ENCODE measurements at places on chromosomes 12 and 14. TPM values are rescaled to one million over a fixed set of nuclear protein-coding genes. Genes with fewer than 3 reads are reported as not detected.

SLC25A21 gene
- 3.3 TPM for total RNA-seq

GRCh38 chr12:128267131-128267622, at the start of gene TMEM132C:
TSS of gene TMEM132C (plus strand) at chr12:128267170. CDS start at chr12:128267403, 233 bp downstream.
- H3K4me3 ChIP-seq, result peak within 1 kb of the TSS; percentile 46
- DNase-seq, result no peak
- no peak within 1 kb of the TSS for H3K27ac ChIP-seq
- no peaks in the 10 kb centered on the region for H3K36me3 ChIP-seq
- peaks cover 7% of the 10 kb centered on the region for H3K27me3 ChIP-seq

DNA sequence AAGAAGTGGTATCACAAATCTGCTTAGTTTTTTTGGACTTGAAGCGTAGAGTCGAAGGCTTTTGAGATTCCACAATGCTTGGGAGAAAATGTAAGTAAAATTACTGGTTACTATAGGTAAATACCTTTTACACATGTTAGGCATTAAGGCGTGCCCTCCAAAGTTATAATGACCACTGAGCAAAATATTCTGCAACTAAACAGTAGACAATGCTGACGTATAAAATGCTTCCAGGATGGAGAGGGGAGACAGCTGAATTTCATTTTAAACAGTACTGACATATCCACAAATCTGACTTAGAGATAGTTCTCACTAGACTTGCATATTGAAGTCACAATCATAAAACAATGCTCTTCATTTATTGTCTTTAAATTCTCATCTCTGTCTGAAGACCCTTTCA, 144.5 kb upstream of the DCN start:
- no peaks in the 10 kb centered on the region for H3K27me3 ChIP-seq
- no peaks in the 10 kb centered on the region for H3K36me3 ChIP-seq
- H3K4me1 ChIP-seq, result no peaks in the 10 kb centered on the region
- no peak for DNase-seq
- H3K4me3 ChIP-seq, result peak overlapping the region; percentile 3

DNA sequence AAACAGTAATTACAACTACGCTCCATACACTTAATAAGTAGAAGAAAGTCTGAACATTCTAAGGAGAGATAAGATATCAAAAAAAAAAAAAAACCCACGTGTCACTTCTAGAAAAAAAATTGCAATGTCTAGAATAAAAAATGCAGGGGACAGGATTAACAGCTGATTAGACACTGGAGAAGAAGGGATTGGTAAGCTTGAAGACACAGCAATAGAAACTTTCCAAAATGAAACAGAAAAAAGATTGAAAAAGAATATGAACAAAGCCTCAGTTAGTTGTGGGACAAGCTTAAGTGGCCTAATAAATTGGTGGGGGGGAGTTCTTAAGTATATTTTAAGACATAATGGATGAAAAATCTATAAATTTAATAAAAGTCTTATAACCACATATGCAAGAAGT, 105.5 kb downstream of the PTPRR start:
- H3K4me1 ChIP-seq, result no peaks in the 10 kb centered on the region
- H3K36me3 ChIP-seq, result no peaks in the 10 kb centered on the region
- H3K27me3 ChIP-seq, result no peaks in the 10 kb centered on the region
- DNase-seq, result no peak

CISTR gene
- not detected for total RNA-seq

DNA sequence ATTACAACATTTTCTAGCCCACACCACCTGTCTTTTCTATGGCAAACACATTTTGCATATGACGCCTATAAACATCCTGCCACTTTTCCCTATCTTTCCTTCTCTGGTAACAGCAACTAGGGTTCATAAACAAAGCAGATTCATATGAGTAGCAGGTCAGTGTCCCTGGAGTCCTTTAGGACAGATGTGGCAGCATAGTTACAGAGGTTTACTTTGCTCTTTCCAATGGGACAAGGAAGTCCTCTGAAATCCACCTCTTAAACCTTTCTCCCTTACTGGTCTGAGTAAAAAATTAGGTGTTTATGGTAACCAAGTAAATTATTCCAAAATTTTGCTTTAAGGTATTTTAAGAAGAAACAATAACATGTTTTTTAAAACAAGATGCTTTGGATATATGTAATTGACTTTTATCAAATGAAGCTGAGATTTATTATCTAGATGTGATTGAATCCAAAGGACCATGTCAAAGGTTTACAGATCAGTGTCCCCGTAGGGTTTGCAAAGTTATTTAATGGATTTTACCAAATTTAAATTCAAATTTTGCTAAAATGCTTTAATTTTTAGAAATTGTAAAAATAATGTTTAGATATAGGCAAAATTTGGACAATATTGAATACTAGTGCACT, 79.2 kb upstream of the PAWR start:
- no peak overlapping the region for H3K4me3 ChIP-seq
- peaks cover 3% of the 10 kb centered on the region for H3K4me1 ChIP-seq
- H3K36me3 ChIP-seq, result peaks cover 24% of the 10 kb centered on the region
- no peak for DNase-seq
- no peak overlapping the region for H3K27ac ChIP-seq

DNA sequence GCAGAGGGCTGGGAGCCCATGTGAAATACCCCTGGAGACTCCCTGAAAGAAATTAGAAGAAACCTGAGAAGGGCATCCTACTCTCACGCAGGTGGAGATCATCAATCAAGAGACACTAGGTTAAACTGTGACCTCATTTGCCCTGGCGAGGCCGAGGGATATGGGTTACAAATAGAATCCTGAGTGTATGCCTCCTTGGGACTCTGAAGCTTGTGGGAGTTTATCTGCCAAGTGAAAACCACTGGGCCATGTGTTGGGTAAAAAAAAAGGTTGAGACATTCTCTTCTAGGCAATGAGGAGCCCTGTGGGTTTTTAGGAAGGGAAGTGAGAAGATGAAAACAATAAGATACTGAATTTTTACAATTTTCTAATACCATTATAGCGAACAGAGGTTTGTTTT, 160.7 kb upstream of the ARID2 start:
- peak; percentile 78 for DNase-seq
- H3K27me3 ChIP-seq, result no peaks in the 10 kb centered on the region
- no peaks in the 10 kb centered on the region for H3K4me1 ChIP-seq
- no peak overlapping the region for H3K4me3 ChIP-seq
- H3K27ac ChIP-seq, result no peak overlapping the region

GRCh38 chr14:54818201-54819133, 84.2 kb downstream of the GCH1 start:
- no peaks in the 10 kb centered on the region for H3K27me3 ChIP-seq
- no peak overlapping the region for H3K4me3 ChIP-seq
- H3K4me1 ChIP-seq, result no peaks in the 10 kb centered on the region
- DNase-seq, result no peak

DNA sequence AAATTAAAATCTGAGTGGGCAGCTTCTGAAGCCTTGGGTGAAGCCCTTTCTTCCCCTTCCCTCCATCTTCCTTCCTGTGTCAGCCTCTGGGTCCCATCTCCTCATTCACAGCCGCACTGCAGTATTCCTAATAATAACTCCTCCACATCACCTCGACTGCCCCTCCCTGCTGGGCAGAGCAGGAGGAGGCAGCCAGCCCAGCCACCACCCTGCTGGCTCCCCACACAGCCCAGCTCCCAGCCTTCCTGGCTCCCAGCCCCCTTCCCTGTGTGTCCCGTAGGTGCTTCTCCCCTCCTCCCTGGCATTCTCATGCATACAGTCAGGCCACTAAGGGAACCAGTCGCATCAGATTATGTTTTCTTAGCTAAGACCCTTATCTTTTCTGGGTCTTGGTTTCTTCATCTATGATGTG, 3.7 kb downstream of the IFFO1 start:
- H3K27me3 ChIP-seq, result no peaks in the 10 kb centered on the region
- peaks cover 95% of the 10 kb centered on the region for H3K4me1 ChIP-seq
- no peak for DNase-seq
- peak overlapping the region; percentile 44 for H3K4me3 ChIP-seq
- peaks cover 31% of the 10 kb centered on the region for H3K36me3 ChIP-seq
- peak overlapping the region; percentile 93 for H3K27ac ChIP-seq

ZNF140 gene
- total RNA-seq, result 13.8 TPM

GRCh38 chr12:57518920-57519795, 1.2 kb downstream of the DDIT3 start:
- peak overlapping the region; percentile 78 for H3K4me3 ChIP-seq
- H3K36me3 ChIP-seq, result peaks cover 31% of the 10 kb centered on the region
- DNase-seq, result no peak
- H3K4me1 ChIP-seq, result peaks cover 50% of the 10 kb centered on the region

OR4N2 gene
- total RNA-seq, result not detected

- DNase-seq, result no peak
- no peak overlapping the region for H3K4me3 ChIP-seq
- H3K36me3 ChIP-seq, result no peaks in the 10 kb centered on the region
- H3K27me3 ChIP-seq, result no peaks in the 10 kb centered on the region
Observed at GRCh38 chr12:21695986-21696385, 38.3 kb upstream of the LDHB start.

DNA sequence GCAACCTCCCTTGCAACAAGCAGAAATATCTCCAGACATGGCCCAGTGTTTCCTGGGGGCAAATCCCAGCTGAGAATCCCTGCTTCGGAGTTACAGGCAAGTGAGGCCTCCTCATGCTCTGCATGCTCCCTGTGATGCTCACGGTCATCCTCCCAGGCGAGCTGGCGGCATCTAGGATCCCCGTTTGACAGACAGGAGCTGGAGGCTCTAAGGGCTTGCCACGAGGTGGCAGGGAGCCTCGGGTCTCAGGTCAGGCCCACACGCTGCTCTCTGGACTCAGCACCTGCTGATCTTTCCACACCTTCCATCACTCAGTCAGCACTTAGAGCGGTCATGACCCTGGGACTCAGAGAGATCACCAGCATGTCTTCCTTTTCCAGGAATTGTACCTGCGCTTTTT, 79.8 kb downstream of the CCDC92 start:
- peaks cover 35% of the 10 kb centered on the region for H3K27me3 ChIP-seq
- DNase-seq, result no peak
- no peak overlapping the region for H3K4me3 ChIP-seq
- H3K27ac ChIP-seq, result no peak overlapping the region
- H3K4me1 ChIP-seq, result no peaks in the 10 kb centered on the region
- H3K36me3 ChIP-seq, result no peaks in the 10 kb centered on the region

- no peak for DNase-seq
- H3K4me1 ChIP-seq, result no peaks in the 10 kb centered on the region
- H3K27ac ChIP-seq, result no peak overlapping the region
- H3K27me3 ChIP-seq, result no peaks in the 10 kb centered on the region
Observed at GRCh38 chr14:96243785-96244184, 12.2 kb upstream of the BDKRB1 start.

- H3K27ac ChIP-seq, result peak overlapping the region; percentile 95
- peaks cover 39% of the 10 kb centered on the region for H3K4me1 ChIP-seq
- H3K36me3 ChIP-seq, result no peaks in the 10 kb centered on the region
- no peaks in the 10 kb centered on the region for H3K27me3 ChIP-seq
- no peak for DNase-seq
- peak overlapping the region; percentile 71 for H3K4me3 ChIP-seq
Observed at GRCh38 chr14:90383731-90384542, 12.9 kb upstream of the CALM1 start.

DNA sequence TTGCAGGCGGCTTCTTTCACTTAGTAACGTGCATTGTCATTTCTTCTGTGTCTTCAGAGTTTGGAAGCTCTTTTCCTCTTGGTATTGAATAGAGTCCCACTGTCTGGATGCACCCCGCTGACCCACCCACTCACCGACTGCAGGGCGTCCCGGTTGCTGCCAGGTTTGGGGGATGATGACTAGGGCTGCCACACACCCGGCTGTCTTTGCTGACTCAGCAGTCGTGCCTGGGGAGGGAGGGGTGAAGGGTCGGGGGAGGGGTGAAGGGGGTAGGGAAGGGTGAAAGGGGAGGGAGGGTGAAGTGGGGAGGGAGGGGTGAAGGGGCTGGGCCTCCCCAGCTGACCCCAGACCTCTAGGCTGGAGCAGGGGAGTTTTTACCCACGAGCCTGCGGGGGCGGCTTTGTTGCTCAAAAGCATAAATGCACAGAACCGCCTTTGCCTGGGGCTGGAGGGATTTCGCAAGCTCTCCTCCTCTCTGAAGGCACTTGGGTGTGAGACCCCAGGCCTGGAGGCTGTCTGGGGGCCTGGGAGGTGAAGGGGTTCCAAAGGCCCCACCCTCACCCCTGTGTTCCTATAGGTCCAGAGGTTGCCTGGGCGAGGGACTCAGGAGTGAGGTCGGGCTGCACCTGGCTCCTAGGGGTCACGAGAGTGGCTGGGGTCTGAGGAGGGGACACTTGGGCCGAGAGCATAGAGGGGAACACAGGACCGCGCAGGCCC, 31.3 kb upstream of the ULK1 start:
- H3K36me3 ChIP-seq, result no peaks in the 10 kb centered on the region
- no peak for DNase-seq
- no peak overlapping the region for H3K27ac ChIP-seq

CHURC1 gene
- 106 TPM for total RNA-seq

DNA sequence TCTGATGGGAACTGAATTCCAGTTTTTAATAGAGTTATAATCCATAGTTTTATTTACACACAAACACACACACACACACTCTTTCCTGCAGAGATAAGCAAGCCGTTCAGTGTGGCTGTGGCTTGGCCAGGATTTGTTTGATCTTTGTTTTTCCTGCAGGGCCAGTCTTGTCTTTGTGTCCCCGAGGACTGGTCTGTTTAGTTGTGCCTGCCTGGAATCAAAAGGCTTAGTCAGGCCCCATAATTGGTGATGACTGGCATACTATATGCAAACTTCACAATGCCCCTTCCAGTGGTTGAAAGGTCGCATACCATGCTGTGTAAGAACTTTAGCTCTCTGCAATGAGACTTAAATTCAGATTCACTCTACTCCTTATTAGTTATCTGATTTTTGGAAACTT, 26.0 kb downstream of the WBP11 start:
- H3K4me3 ChIP-seq, result no peak overlapping the region
- H3K36me3 ChIP-seq, result no peaks in the 10 kb centered on the region
- DNase-seq, result no peak

- no peaks in the 10 kb centered on the region for H3K4me1 ChIP-seq
- H3K27ac ChIP-seq, result no peak overlapping the region
- DNase-seq, result peak; percentile 62
Observed at GRCh38 chr12:101951002-101951670, 73.8 kb downstream of the DRAM1 start.

PSMC6 gene
- total RNA-seq, result 70.6 TPM

DNA sequence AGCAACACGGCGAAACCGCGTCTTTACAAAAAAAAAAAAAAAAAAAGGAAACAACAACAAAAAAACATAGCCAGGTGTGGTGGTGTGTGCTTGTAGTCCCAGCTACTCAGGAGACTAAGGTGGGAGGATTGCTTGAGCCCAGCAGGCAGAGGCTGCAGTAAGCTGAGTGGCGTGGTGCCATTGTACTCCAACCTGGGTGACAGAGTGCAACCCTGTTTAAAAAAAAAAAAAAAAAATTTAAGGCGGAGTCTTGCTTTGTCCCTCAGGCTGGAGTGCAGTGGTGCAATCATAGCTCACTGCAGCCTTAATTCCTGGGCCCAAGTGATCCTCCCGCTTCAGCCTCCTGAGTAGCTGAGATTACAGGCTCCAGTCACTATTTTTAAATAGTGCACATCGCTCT, 18.2 kb upstream of the FIGNL2 start:
- H3K27me3 ChIP-seq, result peaks cover 10% of the 10 kb centered on the region
- DNase-seq, result no peak
- peaks cover 32% of the 10 kb centered on the region for H3K4me1 ChIP-seq
- no peaks in the 10 kb centered on the region for H3K36me3 ChIP-seq
- H3K27ac ChIP-seq, result no peak overlapping the region
